HAP-1 (cell line): ENCODE measurements at places on chromosomes 11 and 22.

- DNase-seq: no peak
These were observed 3.3 kb upstream of the LRFN4 start for GRCh38 chr11:66853242-66854229.

DNA sequence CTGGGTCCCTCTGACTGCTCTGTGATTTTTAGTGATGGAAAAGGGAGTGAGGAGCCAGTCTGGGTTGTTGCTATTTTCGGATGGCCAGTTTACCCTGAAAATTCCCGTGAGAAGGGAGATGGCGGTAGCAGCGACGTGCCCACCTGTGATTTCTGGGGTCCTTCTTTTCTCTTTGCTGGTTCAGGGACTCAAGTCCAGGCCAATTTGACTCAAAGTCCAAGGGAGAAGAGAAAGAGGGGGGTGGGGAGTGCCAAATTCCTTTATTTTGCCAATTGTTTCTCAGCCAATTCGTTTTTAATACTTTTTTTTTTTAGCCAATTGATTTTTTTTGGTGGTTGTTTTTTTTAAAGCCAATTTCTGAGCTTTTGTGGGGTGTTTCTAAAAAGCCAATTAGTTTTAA lies 6.9 kb downstream of the IGF2 start:
- DNase-seq: no peak

DNA sequence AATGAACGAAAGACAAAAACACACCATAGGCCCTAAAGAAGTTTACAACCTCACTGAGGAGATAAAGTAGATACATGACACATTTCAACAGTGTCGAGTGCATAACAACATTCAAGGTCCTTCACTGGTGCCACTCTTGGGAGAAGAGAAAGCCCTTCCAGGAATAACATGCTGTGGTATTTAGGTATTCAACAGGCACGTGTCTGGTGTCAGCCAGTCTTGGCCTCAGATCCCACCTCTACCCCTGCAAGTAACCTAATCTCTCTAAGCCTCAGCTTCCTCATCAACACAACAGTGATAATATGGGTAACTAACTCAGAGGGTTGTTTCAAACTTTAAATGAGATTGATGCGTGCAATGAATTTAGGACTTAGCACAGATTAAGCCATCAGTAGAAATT lies 235.0 kb upstream of the ZC3H12C start:
- DNase-seq: no peak

GRCh38 chr11:120231963-120232362 lies 8.0 kb upstream of the POU2F3 start:
- DNase-seq: no peak

- no peak for DNase-seq
These were observed 178.2 kb upstream of the TMEM45B start for GRCh38 chr11:129637473-129637872.

DNA sequence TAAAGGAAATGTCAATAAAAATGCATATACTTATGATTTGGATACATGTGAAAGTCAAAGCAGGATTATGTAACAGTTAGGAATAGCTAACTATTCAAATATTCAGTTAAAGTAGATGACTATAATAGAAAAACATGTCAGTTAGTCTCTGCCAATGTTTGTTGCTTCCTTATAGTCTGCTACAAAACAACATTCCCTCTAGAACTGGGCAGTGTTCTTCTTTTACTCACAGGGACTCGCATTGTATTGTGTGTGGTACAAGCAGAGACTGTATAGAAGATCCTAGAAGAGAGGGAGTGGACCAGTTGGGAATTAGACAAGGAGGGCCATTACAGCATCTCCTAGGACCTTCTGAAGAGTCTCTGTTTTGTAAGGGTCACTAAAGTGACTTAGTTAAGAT lies 10.6 kb downstream of the ACAT1 start:
- no peak for DNase-seq

DNA sequence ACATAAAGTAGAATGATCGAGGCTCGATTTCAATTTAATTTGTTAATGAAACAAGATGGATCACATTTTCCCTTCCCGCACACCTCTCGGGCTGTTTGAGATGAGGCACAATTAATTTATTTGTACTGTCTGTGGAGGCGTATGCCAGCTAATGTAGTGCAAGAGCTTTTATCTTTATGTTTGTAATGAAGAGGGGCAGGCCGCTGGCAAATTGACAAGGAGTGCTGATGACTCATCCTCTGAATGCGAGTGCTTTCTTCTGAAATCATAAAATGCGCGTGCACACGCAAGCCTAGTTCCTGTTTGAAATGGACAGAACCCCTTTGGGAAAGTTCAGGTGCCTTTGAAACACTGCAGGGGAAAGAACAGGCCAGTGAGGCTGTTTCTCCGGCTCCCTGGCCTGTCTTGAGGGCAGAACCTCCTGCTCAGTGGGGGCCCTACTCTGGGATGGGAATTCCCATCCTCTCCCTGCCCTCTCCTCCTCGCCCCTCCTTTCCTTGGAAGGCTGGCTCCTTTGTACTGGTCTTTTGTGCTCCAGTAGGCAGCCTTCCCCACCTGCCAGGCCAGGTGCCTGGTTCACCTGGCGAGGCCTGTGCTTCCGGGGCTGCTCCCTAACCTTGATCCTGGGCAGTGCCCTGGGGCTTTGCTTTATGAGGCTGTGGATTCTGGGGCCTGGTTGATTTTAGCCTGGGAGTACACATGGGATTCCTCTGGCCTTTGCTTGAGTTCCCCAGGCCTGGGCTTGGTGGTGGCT lies 50.3 kb downstream of the TEAD1 start:
- DNase-seq: peak; percentile 60
